ENCODE measurements at places on chromosomes 5 and 9.
A peak's percentile ranks its signal among the peaks of the same experiment; 100 is the strongest.

DNA sequence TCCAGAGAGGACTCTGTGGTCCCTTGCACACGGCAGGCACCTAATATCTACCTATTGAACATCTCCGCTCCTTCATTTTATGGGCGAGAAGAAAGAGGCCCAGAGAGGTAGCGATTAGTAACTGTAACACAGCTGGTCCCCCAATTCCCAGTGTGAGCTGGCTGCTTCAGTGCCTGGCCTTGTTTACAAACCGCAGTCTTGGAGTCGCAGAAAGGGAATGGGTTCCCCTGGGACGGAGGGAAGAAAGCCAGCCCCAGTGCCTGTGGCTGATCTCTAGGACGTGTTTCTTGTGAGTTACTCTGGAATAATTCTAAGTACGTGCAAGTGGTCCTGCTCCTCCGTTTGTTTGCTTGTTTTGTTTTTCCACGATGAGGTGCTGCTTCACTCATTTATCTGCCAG, 52.0 kb downstream of the CFAP77 start:
- no peak for DNase-seq

DNA sequence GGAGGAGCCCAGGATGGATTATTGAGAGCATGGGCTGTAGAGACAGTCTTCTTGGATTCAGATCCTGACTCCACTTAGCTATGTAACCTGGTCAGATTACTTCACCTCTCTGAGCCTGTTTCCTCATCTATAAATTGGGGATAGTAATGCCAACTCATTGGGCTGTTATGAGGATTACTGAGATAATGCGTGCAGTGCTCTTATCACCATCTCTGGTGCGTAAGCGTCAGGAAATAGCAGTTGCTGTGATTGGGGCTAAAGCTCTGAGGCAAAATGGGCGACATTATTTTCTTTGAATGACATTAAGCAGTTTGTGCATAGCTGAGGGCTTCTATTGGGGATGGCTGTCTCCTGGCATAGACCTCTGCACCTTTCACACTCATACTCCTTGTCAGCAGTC, 995 bp upstream of the MSMP start:
- DNase-seq = no peak

DNA sequence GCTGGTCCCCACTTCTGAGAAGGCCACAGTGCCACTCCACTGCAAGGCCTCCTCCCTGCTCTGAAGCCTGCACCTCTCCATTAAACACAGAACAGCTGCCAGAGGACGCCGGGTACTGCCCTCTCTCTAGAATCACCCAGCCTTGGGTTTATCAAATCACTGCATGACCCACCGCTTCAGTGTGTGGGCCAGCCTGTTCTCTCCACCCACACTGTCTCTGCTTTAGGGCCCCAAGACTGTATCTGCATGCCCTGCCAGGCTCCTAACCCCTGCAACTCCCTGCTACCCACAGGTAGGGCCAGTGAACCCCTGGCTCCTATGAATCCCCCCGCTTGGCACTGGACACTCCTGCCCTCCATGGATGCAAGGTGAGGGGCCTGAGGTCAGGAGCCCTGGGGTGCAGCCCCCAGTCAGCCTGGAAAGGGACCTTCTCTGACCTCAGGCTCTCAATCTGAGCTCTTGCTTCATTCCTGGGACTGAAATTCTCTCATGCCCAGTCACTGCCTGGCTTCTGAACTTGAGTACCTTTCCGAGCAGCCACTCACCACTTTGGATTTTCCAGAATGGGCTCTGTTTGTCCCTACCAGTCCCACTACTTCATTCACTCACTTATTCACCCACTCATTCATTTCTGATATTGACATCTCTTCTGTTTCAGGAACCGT, 206.3 kb downstream of the GABBR2 start:
- DNase-seq = no peak

DNA sequence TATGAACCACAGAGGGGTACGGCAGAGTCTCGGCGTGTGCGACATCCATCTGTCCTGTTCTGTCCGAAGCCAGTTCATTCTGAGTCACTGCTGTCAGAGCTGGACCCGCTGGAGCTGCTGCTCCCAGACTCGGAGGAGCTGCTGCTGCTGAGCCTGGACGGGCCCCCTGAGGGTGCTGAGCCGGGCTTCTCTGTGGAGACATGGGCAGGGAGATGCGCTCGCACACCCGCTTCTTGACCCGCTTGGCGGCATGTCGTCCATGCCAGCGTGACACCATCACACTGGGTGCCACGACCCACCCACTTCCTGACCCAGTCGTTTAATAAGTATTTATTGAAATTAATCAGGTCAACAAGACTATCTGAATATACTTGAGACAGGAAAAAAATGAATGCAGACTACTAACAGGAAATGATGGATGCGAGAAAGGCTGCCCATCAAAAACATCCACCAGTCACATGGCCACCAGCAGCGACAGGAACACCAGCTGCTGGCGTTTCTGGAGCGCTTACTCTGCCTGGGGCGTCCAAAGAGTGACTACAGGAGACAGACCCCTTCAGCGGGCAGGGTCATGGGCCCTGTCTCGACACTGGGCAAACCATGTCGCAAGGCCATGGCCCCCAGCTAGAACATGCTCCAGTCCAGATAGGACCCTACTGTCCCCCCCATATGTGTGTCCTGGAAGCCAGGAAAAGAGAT, 8.4 kb downstream of the BRD3OS start:
- DNase-seq = no peak

DNA sequence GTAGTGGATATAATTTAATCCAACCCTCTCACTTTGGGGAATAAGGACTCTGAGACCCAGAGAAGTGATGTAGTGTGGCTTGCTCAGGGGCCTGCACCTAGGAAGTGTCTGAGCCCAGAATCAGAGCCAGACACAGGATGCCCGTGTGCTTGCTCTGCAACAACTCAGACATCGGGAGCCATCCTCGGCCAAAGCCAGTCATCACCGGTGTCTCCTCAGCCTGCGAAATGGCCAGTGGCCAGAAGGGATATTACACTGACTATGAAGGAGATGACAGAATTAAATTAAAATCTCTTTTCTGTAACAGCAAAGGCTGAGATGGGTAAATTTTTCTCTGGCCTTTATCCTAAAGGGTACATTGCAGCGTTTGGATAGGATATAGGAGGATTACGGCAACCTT, 102.9 kb downstream of the MARCHF11 start:
- no peak for DNase-seq

- DNase-seq = peak; percentile 33
Measured at GRCh38 chr9:38315085-38315595, 77.4 kb upstream of the ALDH1B1 start.

- DNase-seq = no peak
Measured at GRCh38 chr5:91642581-91642980, 259.5 kb upstream of the ARRDC3 start.

DNA sequence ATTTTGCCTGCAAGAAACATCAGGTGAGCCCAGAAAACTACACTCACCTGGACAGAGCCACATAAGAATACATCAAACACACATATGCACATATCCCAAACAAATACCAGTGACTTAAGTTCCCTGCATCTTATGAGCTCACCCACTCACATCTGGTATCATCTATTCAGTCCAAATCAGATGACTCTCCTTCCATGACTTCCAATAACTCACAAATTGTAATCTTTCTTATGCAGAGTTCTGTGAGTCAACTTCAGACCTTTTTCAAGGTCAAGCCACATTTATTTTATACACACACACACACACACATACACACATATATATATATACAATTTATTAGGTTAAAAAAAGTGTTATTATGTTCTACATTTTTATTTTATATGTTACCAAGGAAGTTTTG, 1711.9 kb upstream of the CDH9 start:
- no peak for DNase-seq

DNA sequence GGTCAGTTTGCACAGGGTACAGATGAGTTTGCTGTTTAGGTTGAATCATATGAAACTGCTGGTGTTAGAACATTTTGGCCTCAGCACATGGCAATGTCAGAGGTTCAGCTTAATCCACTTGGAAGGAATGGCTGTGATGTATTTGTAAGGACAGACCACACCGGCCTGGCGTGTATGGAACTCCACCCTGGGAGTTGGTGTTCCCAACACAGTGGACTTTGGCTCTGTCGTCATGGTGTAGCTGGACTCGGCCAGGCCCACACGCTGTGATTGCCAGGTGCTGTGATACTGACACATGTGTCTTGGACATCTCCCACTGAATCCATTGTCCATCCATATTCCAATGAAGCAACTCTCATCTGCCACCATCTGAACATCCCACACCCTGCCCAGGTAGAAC, 90.3 kb downstream of the ZNF618 start:
- DNase-seq = no peak

DNA sequence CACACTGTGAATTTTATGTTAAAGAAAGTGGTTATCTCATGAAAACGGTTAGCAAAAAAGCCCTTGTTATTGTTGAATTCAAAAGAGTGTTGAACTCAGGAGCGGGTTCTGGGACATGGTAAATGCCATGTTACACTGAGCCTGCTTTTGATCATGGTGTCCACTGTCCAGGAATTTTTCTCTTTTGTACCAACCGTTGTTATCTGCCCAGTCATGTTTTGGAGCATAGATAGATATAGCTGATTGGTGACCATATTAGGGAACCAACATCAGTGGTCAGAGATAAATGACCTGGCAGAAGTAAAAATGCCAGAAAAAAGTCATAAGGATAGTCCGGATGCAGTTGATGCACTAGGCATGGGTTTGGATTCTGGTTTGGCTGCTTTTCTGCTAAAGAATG, 29.3 kb downstream of the DOCK2 start:
- DNase-seq = no peak

GRCh38 chr5:115379622-115380344, 83.3 kb upstream of the CCDC112 start:
- DNase-seq = peak; percentile 15

- no peak for DNase-seq
Measured at GRCh38 chr5:180720486-180720885, 19.4 kb downstream of the OR2Y1 start.

- no peak for DNase-seq
Measured at GRCh38 chr5:178793696-178794095, 63.2 kb upstream of the ZNF354A start.

GRCh38 chr5:97839341-97840086, 656.5 kb upstream of the RIOK2 start:
- no peak for DNase-seq

DNA sequence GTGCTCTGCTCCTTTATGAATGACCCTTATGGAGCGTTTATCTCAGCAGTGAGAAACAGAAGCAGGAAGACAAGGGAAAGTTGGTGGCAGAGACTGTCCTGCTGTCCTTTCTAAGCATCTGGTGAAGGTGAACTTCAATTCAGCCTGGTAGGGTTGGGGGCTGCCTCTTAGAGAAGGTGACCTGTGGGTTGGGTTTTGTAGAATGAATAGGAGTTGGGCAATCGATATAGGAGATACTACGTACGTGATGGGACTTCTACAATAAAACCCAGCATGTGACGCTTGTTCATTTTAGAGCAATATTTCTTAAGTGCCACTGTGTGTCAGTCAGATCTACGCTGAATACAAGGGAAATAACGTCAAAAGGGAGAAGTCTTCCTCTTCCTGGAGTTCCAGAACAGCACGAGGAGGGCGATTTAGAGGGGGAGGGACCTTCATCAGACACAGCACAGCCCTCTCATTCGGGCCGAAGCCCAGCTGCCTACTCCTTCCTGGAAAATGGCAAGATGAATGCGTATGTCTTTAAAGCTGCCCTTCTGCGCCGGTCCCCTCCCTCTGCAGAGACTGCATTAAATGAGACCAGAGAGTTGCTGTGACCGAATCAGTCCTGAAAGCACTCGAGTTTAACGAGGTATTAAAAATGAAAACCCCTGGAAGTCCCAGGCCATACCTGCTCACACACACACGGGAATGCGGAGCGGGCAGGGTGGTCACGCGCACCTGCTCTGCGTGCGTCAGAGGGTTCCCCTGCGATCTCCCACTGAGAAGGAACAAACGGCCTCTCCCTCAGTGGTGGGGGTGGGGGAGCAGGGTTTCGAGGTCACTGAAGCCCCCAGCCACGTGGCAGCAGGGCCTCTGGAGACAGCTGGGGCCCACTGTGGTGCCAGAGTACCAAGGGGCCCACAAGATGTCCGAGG, 85.3 kb upstream of the SARDH start:
- DNase-seq = no peak

DNA sequence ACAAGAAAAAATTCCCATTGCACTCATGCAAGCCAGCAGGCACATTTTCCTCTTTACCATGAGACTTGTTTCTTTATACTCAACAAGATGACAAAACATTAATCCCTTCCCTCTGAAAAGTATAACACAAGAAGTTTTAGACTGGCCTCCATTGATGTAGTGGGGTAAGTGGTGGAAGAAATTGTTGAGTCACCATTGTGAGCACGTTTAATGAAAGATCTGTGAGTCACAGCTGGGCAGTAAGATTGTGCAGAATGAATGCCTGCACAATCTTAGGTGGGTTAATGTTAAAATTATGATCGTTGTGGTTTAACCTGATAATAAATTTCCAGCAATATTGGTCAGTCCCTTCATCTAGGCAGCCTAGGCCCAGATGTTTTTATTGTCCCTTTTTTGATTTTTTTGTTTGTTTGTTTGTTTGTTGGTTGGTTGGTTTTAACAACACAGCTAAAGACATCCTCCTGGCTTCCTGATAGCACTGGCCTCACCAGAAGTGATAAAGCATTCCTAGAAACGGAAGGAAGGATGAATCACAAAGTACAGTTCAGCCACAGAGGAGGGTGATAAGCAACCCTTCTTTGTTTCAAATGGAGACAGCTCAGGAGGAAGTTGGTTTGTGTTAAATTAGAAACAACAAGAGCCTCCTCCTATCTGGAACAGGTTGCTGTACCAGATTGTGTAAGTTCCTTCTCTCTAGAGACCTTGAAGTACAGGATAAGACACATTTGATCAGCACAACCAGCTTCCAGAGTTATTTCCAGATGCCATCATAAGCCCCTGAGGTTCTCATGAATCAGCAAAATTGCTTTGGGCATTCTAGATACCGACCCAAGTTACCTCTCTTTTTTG, 40.3 kb downstream of the SLC24A2 start:
- no peak for DNase-seq

GRCh38 chr9:127942216-127943010, 4.8 kb upstream of the DPM2 start:
- DNase-seq = peak; percentile 70

- DNase-seq = no peak
Measured at GRCh38 chr9:112546149-112547012, 59.8 kb downstream of the KIAA1958 start.

- DNase-seq = no peak
Measured at GRCh38 chr5:40631236-40631635, 48.5 kb upstream of the PTGER4 start.

DNA sequence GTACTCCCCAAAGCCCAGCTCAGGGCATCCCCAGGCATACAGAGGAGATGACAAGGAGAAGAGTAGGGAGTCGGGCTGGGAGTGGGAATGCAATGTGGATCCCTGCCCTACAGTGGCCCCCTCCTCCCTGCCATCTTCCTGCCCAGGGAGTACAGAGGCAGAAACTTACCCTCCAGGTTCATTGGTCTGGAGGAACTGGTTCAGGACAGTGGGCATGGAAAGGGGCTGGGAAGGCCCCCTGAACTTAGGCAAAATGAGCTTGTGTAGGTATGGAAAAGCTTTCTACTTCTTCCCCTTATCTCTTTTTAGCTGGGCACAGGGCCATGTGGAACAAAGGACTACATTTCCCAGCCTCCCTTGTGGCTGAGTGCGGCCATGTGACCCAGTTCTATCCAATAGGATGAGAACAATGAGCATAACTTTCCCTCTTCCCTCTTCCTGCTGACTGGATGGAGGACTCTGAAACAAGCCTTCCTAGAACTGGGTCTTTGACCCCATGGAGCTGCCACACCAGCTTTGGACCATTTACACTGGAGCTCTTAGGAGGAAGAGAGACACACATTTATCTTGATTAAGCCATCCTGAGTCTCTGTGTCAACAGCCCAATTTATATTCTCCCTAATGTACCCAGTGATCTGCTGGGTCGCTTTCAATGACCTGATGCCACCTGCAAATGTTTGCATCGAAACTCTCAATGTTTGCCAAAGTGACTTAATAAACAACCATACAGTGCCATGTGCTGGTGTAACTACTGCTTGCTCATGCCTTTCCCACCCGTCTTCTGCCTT, 25.0 kb upstream of the HMCN2 start:
- DNase-seq = peak; percentile 85
